ENCODE measurements at places on chromosomes 4 and X. TPM values are rescaled to one million over a fixed set of nuclear protein-coding genes. Genes with fewer than 3 reads are reported as not detected.

DNA sequence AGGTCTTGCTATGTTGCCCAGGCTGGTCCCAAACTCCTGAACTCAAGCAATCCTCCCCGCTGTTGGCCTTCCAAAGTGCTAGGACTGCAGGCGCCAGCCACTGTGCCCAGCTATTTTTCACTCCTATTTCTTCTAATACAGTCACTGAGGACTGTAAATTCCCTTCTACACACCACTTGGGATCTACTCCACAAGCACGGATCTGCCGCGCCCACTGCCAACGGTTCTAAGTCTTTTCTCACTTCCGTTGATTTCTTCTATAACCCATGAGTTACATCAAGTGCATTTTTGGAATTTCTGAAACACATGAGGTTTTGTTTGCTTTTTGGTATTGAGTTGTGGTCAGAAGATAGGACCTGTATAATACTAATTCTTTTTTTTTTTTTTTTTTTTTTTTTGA is 48.6 kb downstream of the FAM53A start:
- DNase-seq = no peak

GRCh38 chr4:24849756-24850155 is 54.4 kb downstream of the SOD3 start:
- DNase-seq = no peak

GRCh38 chrX:18348047-18348446 is 6.4 kb downstream of the SCML2 start:
- DNase-seq = peak; percentile 13

DNA sequence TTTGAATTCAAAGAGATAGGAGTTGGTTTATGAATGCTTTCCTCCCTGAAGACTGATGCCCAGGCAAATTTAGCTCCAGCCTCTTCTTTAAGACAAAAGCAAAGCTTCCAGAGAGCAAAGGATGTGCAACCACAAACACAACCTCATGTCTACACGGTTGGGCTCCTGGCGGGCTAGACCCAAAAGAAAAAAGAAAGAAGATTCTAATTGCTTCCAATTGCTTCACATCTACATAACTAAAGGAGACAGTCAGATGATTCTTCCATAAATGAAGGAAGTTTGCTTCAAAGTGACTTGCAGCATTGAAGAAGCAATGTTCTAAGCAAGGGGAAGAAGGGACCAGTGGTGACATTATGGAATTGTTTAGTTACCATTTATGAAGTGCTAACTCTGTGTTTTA is 1603.0 kb upstream of the TENM3 start:
- DNase-seq = no peak

DNA sequence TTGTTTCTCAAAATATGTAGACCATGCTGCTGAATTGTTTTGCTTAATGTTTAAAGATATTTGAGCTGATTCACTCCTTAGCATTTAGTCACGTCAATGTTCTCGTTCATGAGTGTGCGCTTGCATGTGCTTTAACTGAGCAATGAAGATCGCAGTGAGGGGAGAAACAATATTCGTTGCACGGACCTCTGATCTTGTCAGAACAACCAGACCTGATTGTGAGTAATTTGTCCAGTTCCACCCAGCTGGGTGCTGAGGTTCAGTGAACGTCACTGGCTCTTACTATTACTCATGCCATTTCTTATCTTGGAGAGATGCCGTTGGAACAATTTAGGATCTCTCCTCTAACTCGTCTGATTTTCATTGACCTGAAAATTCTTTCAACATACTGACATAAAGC is 15.0 kb upstream of the PRKX start:
- peak; percentile 37 for DNase-seq

DNA sequence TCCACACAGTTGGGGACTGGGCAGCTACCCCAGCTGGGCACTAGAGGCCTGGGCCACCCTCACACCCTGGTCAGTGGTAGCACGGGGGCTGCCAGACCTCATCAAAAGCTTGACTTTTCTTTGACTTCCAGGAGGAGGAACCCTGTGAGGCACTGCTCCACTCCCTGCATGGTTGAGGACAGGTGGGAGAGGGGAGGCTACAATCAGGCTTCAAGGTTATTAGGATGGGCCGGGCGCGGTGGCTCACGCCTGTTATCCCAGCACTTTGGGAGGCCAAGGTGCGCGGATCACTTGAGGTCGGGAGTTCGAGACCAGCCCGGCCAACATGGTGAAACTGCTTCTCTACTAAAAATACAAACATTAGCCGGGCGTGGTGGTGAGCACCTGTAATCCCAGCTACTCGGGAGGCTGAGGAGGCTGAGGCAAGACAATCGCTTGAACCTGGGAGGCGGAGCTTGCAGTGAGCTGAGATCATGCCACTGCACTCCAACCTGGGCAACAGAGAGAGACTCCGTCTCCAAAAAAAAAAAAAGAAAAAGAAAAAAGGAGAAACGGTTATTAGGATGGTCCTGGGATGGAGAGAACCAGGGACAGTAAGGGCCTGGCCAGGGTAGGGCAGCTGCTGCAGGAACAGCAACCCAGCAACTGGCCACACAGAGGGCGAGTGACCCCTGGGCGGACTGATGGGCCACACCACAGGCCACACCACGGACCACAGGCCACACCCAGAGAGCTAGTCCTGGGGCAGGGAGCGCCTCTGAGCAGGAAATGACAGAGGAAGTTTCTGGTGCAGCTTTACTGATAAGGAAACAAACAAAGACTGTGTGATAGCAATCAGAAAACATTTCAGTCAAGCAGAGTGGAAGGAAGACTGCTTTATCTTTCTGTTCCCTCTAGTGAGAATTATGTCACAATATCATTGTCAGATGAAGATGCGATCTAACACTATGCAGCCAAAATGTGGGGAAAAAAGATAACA is 20.5 kb upstream of the OPN1LW start:
- no peak for DNase-seq

- DNase-seq = no peak
Observed at GRCh38 chr4:89704651-89705395, 132.1 kb downstream of the SNCA start.

DNA sequence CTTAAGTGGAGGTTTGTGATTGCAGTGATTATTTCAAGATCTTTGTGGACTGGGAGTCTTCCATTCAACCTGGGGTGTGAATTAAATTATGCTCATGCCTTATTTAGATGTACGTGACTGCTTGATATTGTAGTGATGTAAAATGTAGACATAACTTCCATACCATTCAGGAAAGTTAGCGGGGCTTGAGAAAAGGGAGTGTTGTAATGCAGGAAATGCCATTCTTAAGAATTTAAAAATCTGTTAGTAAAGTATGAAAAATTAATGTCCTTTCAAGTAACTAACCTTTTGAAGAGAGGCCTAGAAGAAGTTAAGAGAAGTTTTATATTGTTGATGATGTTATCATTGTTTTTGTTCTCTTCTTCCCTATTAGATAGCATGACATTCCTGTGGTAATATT is 318.2 kb downstream of the CCSER1 start:
- DNase-seq = no peak

- no peak for DNase-seq
Observed at GRCh38 chr4:7736436-7737267, 203.0 kb downstream of the AFAP1 start.

GRCh38 chr4:183747931-183748670 is 89.0 kb downstream of the TRAPPC11 start:
- no peak for DNase-seq

- peak; percentile 19 for DNase-seq
Observed at GRCh38 chrX:87583679-87584078, 66.1 kb downstream of the KLHL4 start.

GRCh38 chrX:31154946-31155345 is 83.1 kb upstream of the FTHL17 start:
- DNase-seq = no peak

FRG2 gene
- total RNA-seq = not detected

BMP3 gene
- not detected for total RNA-seq

VCX gene
- total RNA-seq = not detected

SATL1 gene
- total RNA-seq = not detected
